ENCODE measurements at places on chromosomes 5 and 9. TPM values are rescaled to one million over a fixed set of nuclear protein-coding genes. Genes with fewer than 3 reads are reported as not detected.

GRCh38 chr9:129776566-129776937 lies 23.7 kb upstream of the PTGES start:
- DNase-seq = no peak

- DNase-seq = no peak
These were observed 276.8 kb downstream of the MCTP1 start for GRCh38 chr5:95007921-95008597.

Gene PCDHB11
- total RNA-seq = not detected

Gene PRRC2B
- 37.4 TPM for total RNA-seq

DNA sequence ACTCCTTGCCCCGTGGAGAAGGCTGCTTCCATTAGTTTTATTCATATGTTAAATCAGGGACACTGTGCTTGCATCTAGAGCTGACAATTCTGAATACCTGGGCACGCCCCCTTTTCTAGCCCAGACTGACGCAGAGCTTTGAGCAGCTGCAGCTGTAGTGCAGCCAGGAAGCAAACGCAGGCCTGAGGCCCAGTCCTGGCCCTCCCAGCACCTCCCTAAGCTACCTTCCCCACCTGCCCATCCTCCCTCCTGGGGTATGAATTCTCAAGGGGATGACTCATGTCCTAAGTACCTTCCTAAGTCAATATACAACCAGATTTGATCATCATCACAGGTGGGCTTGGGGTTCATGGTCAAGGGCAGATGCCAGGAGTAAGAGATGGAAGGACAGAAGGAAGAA lies 3.5 kb downstream of the PHF19 start:
- no peak for DNase-seq

GRCh38 chr5:146034127-146034526 lies 71.2 kb downstream of the PLAC8L1 start:
- DNase-seq = no peak

Gene IL3
- total RNA-seq = not detected
